ENCODE measurements at places on chromosomes 12 and 14. TPM values are rescaled to one million over a fixed set of nuclear protein-coding genes. Genes with fewer than 3 reads are reported as not detected.

GRCh38 chr14:68440820-68441219, 352.0 kb downstream of the ZFP36L1 start:
- DNase-seq = no peak

Gene OTOGL
- 0.41 TPM for total RNA-seq

Gene DHRS4L2
- total RNA-seq = 8.2 TPM

Gene C12orf56
- total RNA-seq = 0.92 TPM

DNA sequence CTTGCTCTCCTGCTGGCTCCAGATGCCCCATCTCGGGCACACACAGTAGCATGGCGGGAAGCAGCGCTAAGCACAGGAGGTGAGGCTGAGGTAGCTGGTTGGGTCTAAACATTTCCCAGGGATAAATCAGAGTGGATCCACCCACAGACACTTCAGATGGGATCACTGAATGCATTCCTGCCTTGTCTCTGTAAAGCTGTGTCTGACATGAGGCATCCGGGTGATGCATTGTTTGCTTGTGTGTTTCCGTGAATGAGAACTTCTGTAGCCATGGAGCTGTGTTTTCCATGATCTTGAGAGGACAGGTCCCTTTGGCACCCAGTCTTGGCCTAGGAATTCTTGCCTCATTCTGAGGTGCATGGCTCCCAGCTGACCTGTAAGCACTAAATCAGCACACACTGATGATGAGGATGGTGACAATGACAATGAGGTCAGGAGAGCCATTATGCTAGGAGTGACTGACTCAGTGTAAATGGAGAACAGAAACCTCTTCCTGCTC, 6.7 kb upstream of the KRT75 start:
- DNase-seq = peak; percentile 35

Gene CMKLR1
- total RNA-seq = 6.1 TPM

DNA sequence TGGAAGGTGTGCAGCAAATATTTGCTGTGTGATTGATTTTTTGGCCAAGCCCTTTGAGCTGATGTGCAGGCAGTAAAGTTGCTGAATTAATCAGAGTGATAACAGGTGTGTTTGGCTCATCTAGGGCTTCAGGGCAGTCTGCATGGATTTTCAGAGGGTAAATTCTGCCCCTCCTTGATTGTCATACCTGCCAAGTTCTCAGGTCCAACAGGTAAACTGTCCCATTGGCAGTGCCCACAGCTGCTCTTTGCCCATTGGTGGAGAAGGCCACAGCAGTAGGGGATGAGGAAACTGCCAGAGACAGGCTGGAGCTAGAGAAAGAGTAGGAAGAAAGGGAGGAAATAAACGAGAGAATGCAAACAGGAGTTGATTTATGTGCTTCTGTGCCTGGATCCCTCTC, 33.6 kb downstream of the TEP1 start:
- no peak for DNase-seq

DNA sequence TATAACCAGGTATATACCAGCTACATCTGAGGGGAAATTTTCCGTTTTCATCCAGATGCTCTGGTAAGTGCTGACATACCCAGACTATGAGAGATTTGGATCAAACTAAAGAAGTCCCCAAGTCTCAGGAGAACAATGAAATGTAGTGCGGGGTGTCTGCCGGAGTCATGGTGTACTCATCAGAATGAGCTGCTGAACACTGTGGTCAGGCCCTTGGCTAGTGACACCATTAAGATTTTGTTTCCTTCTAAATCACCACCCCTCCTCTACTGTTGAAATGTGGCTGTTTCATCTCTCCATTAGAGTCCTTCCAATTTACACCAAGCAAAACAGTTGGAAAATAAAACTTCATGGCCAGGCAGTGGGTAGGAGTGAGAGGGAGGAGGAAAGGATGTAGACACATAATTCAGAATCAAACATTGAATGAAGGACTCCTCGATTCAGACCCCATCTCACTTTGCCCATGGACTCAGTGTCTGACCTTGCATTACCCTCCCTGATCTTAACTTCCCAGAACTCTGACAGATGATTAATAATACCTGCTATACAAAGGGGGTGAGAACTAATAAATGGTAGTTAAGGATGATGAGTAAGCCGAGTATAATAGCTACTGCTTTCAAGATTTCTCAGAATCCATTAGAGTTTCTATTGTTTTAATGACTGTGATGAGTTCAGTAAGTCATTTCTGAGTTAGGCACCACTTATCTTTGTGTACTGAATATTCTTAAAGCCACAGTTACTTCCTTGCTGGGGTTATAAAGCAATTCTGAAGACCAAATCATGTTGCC, 127.4 kb downstream of the CRADD start:
- no peak for DNase-seq

- no peak for DNase-seq
Observed at GRCh38 chr14:32594766-32595165, 265.7 kb downstream of the AKAP6 start.

DNA sequence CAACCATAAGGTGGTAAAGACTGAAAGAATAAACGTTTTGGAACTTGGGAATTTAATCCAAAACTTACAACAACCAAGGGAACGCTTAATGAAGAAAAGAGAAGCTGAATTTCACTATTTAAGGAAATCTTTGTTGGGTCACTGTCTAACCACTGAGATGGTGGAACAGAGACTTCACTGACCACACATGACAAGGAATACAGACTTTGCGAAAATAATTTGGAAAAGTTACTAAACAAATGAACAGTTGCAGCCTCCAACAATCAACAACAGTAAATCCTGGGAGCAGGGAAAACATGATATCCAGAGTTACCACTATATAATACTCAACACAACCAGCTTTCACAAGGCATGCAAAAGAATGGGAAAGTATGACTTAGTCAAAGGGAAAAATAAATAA, 79.1 kb downstream of the CMKLR1 start:
- DNase-seq = no peak

DNA sequence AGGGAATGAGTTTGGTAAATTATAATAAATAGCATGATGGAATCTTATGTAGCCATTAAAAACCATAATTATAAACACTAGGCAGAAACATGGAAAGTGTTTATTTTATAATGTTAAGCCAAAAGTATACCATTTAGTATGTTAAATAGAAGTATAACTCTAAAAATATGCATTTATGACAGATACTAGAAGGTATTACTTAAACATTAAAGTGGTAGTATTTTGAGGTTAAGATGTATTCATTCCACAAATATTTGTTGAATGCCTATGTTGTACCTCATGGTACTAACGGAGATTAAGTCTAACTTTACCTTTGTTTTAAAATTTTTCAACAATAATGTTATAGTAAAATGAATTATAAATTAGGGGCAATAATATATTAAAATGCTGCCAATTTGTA, 24.1 kb downstream of the TTC8 start:
- no peak for DNase-seq

- no peak for DNase-seq
Observed at GRCh38 chr14:24879661-24880386, 170.1 kb downstream of the STXBP6 start.

Gene ABHD12B
- not detected for total RNA-seq

- peak; percentile 90 for DNase-seq
Observed at GRCh38 chr14:64704143-64704742, at the start of gene PLEKHG3. Gene PLEKHG3 (plus strand): TSS chr14:64704424. CDS start chr14:64727632, 23,208 bp downstream.

Gene HSPB8
- total RNA-seq = 150 TPM

Gene TCHP
- total RNA-seq = 9.7 TPM

DNA sequence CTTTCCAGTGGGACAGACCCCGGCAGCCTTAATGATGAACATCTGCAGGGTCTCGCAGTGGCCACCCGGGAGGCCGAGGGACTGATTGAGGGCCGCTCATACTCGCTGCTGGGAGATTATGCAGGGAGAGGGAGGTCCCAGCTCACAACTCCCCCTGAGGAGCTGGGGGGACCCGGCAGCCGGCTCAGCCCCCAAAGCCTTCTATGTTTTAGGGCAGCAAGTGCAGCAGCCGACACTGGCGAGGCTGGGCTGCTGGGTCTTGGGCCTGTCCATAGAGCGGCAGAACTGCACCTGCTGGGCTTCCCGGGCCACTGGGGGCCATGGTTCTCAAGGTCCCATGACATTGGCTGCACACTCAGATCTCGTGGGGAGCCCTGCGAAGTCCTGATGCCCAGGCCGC, 110.7 kb downstream of the RFLNA start:
- DNase-seq = no peak

Gene FITM1
- 132 TPM for total RNA-seq

GRCh38 chr14:58327019-58327418, 28.7 kb downstream of the ARID4A start:
- DNase-seq = no peak

Gene KRT72
- 0.21 TPM for total RNA-seq

DNA sequence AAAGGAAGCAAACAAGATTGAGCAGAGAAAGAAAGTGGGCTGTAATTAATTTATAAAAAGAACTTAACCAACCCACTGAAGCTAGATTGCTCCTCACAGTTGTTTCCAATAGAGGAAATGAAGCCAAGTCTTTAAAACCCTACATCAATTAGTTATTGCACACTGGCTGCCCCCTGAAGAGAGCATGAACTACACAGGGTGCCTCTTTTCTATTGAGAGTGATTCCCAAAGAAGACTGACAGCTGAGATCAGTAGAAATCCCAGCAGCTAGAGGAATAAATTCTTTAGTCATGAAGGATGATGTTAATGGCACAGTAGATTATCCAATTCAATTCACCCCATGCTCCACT, 8.6 kb upstream of the USP15 start:
- DNase-seq = no peak

DNA sequence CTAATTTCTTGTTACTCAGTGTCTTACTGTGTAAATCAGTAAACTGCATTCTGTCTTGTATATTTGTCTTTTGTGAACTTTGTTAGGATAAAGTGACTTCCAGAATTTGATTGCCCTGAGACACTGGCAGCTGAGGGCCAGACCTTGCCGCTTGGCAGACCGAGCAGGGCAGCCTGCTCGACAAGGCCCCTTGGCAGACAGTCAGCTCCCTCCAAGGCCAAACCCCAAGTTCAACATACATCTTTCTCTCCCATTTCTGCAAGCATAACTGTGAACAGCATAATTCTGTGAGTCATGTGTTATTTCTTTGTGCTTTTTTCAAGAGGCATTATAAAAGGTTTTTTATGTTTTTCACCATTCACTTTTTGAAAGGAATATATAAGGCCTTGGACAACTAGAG, 39.2 kb upstream of the BMAL2 start:
- DNase-seq = no peak

Gene TBX5
- total RNA-seq = not detected

Gene RBP5
- total RNA-seq = 1.8 TPM

DNA sequence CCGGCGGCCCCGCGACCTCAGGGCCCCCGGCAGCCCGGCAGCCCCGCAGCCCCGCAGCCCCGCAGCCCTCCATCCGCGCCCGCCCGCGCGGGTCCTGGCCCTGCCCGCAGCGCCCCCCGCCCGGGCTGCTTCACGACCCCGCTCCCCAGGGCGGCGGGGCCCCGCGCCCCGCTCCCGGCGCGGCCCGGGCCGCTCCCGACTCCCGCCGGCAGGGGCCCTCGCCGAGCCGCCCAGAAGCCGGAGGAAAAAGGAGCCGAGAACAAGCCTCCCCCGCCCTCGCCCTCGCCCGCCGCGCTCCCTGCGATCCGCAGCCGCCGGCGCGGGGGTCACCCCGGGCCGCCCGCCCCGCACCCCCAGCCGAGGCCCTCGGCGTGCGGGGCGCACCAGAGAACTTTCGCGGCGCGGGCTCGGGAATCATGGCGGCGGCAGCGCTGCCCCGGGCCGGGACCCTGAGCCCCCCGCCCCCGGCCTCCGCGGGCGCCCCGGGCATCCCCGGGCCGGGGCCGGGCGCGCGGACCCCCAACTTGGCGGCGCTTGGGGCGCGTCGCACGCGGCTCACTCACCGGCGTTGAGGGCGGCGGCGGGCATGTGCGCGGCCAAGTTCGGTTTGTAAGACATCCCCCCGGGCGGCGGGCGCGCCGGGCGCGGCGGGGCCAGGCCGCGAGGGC, 521 bp downstream of the CDK2AP1 start:
- peak; percentile 83 for DNase-seq

Gene RAPGEF3
- total RNA-seq = 16.0 TPM

DNA sequence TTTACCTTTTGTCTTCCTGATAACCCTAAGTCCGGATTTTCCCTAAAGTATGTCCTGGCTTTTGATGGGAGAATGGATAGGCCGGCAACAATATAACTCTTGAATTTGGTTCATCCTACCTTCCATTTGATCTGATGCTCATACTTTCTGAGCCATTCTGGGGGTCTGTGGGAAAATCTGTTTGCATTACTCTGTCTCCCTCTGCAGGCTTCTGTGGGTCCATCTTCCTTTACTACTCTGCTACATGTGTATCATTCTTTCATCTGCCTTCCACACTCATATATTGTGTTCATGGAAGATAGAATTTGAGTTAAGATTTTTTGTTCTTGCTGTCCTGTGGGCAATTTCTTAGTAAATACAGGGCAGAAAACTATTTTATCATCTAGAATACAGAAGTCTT, 101.5 kb downstream of the NAV3 start:
- no peak for DNase-seq

Gene RNASE3
- total RNA-seq = not detected

Gene AMHR2
- total RNA-seq = not detected

- no peak for DNase-seq
Observed at GRCh38 chr12:67331123-67331522, 62.0 kb downstream of the CAND1 start.

GRCh38 chr14:83706231-83706954, 1823.6 kb upstream of the FLRT2 start:
- peak; percentile 11 for DNase-seq

DNA sequence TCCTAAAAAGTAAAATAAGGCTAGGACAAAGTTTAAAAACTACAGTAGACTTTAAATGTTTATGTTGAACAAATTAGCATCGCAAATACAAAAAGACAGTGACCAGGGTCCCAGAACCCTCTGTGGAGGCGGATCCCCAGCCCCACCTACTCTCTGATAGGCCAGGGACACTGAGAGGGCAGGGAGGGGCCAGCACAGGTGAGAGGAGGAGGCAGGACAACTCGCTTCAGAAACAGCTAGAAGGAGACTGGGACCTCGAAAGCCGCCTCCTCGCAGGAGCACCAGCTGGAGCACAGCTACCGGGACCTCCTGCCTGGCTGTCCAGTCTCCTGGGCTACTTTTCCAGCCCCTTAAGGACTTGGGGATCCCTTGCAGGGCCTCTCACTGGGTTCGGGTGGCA, 992 bp downstream of the DNAH10 start:
- DNase-seq = no peak

DNA sequence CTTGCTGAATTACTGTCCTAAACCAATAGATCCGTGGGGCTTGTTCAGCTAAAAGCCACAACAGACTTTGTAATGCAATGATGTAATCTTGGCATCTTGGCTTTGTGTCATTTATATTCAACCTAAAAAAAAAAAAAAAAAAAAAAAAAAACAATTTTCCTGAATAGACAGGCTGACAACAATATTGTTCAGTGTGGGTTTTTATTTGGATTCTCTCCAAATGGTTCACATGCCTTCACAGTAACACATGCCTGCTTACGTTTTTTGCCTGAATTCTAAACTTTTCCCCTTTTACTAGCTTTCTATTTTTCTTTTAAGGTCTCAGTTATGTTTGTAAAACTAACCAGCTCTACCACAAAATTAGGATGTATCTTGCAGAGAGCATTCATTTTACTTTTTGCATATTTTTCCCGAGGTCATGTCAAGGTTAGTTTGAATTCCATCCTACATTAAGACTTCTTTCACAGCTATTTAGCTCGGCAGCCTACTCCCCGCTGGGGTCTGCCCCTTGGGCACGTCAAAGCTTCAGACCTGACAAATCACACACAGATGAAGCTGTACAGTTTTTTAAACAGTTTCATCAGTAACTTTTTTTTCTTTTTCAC, 213.7 kb upstream of the NPAS3 start:
- peak; percentile 80 for DNase-seq

- DNase-seq = no peak
Observed at GRCh38 chr12:49493900-49494299, 44.9 kb upstream of the KCNH3 start.

Gene CCDC196
- not detected for total RNA-seq

Measured in tongue (tissue), 3 donors.